ENCODE measurements at places on chromosomes 6 and 20. TPM values are rescaled to one million over a fixed set of nuclear protein-coding genes. Genes with fewer than 3 reads are reported as not detected.

DNA sequence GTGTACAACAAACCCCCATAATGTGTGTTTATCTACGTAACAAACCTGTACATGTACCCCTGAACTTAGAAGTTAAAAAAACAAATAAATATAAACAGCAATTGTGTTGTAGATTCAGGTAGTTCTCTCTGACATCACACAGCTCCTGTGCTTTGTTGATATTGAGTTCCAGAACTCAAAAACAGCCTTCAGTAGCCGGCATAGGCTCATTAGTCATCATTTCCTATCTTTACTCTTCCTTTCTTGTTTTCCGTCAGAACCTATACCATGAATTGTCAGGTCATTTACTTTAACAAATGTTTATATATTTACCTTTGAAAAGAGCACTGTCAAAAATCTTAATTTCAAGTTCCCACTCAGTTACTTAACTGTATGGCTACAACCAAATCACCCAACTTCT lies 88.8 kb downstream of the ADTRP start:
- DNase-seq: peak; percentile 64

GRCh38 chr6:16723826-16724225 lies 37.4 kb downstream of the ATXN1 start:
- no peak for DNase-seq

DNA sequence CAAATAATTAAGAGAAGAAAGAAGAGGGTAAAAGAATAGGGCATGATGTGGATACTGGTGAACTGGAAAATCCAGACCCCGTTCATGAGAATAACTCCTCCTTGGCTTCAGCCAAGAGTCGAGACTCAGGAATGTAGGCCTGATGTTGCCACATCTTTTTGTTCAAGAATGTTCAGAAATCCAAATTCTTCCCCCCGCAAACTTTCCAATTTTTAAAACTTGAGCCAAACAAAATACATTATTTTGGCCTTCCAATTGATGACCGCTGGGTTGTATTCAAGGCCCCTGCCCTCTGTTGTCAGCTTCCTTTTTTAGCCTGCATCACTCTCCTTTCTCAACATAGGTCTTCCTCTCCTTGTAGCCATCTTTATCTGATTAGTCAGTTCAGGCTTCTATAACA lies 106.1 kb downstream of the TNFAIP3 start:
- DNase-seq: no peak

GRCh38 chr20:58440021-58440767 lies 51.2 kb downstream of the VAPB start:
- DNase-seq: peak; percentile 67

The C4A gene
- 0.90 TPM for total RNA-seq

The TFAP2D gene
- not detected for total RNA-seq

GRCh38 chr6:3031857-3032640 lies 32.4 kb downstream of the NQO2 start:
- no peak for DNase-seq

- no peak for DNase-seq
Measured at GRCh38 chr20:58352468-58352867, 36.6 kb upstream of the VAPB start.

The BMP6 gene
- 72.8 TPM for total RNA-seq

The NFATC2 gene
- 2.7 TPM for total RNA-seq

DNA sequence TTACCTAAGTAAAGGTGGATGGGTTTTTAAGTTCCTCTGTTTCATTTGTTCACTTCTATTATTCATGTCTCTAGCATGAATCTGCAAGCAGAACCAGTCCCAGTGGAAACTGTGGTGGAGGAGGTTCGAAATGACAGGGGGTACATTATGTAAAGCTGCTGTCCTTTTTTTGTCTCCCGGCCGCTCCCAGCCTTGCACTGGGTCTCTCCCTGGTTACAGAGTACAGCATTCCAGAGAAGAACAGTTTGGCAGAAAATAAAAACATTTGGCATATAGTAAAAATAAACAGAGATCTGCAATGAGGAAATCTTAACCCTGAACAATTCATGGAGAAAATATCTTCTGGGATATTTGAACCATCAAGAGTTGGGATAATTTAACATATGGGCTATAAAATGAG lies 34.6 kb upstream of the TAGAP start:
- no peak for DNase-seq

- DNase-seq: no peak
Measured at GRCh38 chr6:139029470-139030227, 1.1 kb downstream of the ABRACL start.

The F13A1 gene
- total RNA-seq: not detected

DNA sequence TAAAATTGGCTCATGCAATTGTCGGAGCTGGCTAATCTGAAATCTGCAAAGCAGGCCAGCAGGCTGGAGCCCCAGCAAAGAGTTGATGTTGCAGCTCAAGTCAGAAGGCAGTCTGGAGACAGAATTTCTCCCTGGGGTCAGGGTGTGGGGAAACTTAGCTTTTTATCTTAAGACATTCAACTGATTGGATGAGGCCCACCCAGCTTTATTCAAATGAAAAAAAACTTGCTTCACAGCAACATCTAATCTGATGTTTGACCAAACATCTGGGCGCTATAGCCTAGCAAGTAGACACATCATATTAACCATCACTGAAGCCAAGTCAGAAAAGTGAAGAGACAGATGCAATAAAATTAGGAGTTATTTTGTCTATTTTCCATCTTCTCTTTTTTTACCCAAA lies 108.8 kb upstream of the CCDC28A start:
- no peak for DNase-seq

GRCh38 chr6:7175462-7175861 lies 67.7 kb downstream of the RREB1 start:
- no peak for DNase-seq

DNA sequence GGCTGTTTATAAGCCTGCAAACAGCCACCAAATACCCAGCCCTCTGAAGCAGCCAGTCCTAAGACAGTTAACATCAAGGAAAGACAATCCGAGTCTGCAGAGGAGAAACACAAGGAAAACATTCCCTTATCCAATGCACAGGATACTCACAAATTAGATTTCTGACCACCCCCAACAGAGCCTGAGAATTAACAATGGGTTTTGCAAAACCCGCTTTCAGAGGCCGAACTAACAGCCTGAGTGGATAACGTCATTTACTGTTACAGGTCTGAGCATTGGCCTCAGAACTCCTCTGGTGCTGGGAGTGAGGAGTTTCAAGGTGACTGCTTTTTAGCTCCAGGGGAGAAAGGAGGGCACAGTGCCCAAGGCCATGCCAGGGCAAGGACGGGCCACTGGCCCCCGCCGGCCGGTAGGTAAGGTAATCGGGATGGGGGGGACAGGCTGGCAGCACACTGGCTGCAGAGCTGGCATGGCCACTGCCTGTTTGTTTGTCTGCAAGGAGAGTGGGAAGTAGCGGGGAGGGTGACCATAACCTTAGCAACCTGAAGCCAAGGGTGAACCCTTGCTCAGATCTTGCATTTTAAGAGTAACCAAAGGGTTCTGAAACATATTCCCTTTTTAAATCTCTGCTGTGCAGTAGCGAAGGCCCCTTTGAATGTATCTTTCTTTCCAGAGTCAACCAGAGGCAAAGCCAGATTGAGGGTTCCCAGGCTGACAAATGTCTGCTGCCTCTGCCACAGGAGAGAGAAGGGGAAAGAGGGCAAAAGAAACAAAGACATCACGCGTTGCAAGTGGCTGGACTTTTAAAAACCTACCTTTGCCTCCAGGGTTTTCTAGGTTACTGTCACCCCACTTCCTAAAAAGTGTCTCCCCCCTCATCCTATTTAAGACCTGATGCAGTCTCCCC lies 3.9 kb downstream of the ZMYND8 start:
- DNase-seq: no peak

The PLCB1 gene
- total RNA-seq: 13.1 TPM

DNA sequence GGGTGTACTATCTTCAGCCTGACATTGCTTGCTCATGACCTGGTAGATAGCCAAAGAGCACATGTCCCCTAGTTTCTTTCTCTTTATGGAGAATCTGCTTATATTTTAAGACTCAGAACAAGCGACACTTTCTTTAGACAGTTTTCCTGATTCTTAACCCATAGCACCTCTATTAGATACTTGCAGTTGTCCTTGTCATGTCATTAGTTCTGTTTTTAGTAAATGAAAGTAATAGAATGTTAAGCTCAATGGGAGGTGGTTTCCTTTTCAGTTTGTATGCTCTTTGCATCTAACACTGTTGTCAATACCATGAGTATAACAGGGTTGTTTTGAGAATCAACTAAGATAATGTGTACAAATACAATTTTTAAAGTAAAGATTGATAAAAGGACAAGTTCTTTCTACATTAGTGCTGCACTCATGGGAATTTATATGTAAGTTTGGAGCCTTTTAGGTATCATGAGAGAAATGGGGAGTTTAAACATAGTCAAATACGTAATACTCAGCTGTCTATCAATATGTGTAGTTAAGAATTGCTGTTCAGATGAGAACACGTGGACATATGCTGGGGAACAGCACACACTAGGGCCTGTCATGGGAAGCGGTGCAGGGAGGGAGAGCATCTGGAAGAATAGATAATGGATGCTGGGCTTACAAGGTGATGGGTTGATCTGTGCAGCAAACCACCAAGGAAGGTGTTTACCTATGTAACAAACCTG lies 124.3 kb downstream of the GRM1 start:
- no peak for DNase-seq

DNA sequence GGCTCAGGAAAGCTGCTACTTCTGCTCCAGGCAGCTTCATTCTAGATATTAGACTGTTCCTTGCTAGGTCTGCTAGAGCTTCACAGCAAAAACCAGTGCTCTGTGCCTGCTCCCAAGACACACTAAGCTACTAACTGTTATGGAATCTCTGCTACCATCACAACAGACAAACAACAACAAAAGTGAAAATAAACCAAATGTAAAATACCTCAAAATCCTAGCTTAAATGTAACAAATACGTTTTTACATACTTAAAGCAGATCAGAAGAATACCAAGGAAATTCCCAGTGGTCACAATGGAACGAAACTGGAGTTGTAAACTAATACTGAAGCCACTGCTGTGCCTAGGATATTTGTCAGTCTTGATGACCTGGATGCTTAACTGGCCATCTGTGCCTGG lies 84.6 kb upstream of the EZR start:
- no peak for DNase-seq

DNA sequence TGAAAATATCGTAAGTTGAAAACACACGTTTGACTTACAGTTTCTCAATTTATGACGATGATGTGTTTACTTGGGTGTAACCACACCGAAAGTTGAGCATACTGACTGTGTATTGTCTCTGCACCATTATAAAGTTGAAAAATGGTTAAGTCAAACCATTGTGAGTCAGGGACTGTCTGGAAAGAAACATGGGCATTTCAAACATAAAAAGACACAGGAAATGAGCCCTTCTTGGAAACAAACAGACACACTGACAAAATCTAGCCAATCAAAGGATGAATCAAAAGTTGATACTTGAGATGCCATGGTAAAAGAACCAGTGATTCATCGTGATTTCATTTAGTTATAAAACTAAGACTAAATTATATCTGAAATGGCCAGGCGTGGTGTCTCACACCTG lies 5.3 kb downstream of the POPDC3 start:
- DNase-seq: no peak

Measured in dermis microvascular lymphatic vessel endothelial cell (primary cell).